Right forelimb (tissue), 1 donor: ENCODE measurements at places on chromosomes 7 and 10.

- DNase-seq: no peak
These were observed 70.0 kb upstream of the INPP5A start for GRCh38 chr10:132467464-132468149.

GRCh38 chr7:25584112-25584938, 356.0 kb upstream of the NPVF start:
- DNase-seq: no peak

DNA sequence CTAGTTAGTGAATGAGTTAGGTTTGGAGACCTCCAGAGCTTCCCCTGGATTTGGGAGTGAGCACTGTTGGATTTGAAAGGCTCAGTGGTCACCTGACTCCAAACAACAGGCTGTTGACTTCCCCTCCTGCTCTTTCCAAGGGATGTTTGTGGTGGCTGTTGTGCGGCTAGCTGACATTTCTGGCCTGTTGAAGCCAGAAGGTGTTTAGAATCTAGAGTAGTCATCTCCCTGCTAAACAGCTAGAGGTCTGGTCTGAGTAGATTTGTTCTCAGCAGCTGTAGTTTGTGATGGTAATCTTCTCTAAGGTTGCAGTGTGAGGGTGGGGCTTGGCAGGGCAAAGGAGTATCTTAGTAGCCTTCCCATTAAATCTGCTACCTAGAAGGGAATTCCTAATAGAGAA, 30.1 kb downstream of the BPGM start:
- no peak for DNase-seq

GRCh38 chr10:32308027-32308603, 38.8 kb downstream of the EPC1 start:
- DNase-seq: no peak

- no peak for DNase-seq
These were observed 494.5 kb downstream of the DNAJB6 start for GRCh38 chr7:157831143-157831905.

DNA sequence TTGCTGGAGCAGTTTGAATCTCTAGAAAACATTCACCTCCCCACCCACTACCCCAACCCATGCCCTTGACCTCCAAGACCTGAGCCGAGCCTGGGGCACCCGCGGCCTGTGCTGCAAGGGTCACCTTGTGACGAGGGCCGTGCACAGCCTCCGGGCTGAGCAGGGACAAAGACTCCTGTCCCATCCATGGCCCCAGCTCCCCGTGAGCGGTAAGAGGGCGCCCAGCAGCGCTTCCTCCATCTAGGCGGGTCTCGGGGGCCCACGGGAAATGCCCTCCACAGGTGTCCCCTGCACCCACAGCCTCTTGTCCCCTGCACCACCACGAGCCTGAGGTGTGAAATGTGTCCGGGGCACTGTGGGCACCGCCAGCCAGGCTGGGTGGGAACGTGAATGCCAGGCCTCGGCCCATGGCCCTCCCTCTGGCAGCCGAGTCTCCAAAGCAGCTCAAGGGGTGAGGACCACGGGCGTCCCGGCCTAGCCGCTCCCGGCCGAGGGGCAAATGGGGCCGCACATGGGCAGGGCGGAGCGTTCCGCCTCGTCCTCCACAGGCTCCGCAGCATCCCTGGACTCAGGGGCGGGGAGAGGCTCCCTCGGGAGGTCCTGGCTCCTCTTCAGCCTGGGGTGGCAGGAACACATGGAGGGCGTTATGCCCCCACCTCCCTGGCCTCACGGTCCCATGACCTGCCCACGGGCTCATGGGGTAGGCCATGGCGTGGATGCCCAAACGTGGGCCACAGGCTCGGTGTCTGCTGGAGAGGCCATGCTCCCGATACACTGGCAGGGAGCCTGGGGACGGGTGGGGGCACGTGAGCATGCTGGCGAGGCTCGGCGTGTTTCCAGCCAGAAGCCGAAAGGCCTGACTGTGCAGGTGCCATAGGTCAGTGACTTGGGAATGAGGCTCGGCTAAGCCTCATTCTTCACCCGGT, 21.1 kb downstream of the DPYSL4 start:
- DNase-seq: no peak

DNA sequence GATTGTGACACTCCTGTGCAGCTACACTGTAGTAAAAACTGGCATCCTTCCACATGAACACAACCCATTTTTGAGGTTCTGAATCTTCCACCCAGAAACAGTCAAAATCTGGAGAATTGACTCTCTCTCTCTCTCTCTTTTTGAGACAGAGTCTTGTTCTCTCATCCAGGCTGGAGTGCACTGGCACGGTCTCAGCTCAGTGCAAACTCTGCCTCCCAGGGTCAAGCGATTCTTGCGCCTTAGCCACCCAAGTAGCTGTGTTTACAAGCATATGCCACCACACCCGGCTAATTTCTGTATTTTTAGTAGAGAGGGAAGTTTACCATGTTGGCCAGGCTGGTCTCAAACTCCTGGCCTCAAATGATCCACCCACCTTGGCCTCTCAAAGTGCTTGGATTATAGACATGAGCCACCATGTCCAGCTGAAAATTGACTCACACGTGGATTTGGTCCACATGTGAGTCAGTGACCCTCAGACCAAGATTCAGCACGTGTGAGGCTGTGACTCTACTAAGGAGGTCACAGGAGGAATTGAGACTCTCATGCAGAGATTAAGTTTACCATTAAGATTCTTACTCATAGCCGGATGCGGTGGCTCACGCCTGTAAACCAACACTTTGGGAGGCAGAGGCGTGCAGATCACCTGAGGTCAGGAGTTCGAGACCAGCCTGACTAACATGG, 12.1 kb upstream of the ZNF107 start:
- no peak for DNase-seq

DNA sequence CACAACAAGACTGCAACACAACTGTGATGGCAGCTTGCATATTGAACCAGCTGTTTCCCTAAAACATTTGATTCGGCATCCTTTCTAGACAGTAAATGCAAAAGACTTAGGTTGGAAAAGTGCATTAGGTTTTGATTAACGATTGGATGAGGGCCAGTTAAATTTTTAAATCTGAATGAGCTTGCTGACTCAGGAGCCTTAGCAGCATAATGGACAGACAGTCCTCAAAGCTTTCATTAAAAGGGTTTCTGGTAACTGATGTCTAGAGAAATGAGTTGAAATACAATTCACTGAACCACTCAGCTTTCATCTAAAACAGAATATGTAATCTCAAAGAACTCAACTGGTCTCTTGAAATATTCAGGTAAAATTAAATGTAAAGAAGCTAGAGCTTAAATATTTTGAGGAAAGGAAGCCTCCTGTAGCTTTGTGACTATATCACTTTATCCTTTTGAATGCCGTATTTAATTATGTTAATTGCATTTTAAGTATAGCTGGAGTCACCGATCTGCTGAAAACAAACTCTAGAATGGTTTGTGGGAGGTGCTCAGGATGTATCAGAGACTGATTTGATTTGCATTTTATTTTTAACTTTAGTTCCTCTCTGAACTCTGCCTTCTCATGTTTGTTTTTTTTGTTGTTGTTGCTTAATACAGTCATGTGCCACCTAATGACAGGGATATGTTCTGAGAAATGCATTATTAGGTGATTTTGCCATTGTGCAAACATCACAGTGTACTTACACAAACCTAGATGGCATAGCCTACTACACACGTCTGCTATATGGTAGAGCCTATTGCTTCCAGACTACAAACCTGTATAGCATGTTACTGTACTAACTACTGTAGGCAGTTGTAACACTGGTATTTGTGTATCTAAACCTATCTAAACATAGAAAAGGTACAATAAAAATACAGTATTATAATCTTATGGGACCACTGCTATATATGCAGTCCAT, 29.2 kb upstream of the ATRNL1 start:
- no peak for DNase-seq

- DNase-seq: no peak
These were observed 532.5 kb upstream of the FOXK1 start for GRCh38 chr7:4149645-4150044.

- no peak for DNase-seq
These were observed 158.2 kb downstream of the ARHGAP12 start for GRCh38 chr10:31770307-31770902.

DNA sequence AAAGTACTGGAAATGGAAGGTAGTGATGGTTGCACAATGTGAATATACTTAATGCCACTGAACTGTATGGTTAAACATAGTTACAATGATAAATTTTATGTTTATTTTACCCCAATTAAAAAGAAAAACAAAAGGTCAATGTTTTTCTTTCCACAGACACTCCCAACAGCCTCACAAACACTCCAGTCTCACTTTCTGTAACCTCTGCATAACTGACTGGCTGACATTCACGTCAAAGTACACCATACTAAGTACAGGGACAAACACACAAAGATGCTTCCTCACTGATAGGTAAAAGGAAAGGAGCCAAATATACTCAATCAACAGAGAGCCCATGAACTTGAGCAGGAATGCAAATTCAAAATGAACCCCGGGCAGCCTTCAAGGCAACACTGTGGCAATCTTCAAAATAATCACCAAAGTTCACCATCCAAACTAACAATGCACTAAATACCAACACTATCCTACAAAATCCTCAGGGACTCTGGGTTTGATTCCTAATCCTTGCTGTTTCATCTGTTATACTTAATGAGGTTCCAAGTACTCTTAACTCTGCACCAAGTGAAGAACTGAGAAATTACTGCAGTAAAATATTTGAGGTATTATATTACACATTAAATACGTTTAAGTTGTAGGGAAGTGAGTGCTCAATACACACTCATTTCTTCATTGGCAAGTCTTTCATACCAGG, 90.8 kb downstream of the ARMH3 start:
- no peak for DNase-seq

- DNase-seq: no peak
These were observed 278.8 kb downstream of the CACNA2D1 start for GRCh38 chr7:82164813-82165212.

DNA sequence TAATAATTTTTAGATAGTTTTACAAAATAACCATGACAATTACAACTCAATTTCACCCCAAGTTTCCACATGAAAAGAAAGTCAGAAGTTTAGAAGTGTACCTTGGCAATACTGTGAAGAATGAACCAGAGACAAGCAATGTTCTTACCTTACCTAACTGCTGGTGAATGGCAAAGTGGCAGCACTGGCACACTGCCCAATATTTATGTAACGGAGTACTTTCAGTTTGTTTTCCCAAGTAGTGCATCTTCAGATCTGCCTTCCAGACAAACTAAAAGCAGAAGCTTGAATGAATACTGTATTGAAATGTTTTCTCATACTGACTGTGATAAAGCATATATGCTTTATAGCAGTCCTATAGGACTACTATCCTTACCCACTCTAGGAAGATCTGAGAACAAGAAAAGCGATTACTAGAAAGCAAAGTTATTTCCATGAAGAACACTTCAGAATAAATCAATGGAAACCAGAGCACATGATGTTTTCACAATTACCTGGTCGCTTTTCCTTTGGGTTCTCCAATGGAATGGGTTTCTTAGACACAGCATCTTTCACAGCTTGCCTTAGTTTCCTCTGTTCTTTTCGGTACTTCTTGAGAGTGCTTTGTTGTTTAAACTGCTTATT, 1.5 kb downstream of the NOC3L start:
- no peak for DNase-seq

- DNase-seq: no peak
These were observed 67.2 kb downstream of the CREB5 start for GRCh38 chr7:28479507-28479947.

DNA sequence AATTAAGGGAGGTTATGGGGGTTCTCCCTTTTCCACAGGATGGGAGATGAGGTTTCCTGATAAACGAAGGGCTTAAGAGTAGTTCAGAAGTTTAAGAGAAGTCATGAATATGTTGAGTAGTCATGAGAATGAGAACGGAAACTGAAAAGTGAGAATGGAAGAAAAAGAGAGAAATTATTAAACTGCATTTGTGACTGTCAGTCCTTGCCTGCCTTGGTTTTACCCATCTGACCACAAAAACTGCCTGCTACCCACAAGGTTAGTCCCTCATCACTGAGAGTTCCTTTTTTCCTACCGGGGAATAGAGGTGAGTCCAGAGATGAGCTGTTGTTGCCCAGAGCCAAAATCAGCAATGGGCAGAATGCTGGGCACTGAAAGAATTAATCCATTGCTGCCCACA, 174.1 kb upstream of the BET1 start:
- no peak for DNase-seq

DNA sequence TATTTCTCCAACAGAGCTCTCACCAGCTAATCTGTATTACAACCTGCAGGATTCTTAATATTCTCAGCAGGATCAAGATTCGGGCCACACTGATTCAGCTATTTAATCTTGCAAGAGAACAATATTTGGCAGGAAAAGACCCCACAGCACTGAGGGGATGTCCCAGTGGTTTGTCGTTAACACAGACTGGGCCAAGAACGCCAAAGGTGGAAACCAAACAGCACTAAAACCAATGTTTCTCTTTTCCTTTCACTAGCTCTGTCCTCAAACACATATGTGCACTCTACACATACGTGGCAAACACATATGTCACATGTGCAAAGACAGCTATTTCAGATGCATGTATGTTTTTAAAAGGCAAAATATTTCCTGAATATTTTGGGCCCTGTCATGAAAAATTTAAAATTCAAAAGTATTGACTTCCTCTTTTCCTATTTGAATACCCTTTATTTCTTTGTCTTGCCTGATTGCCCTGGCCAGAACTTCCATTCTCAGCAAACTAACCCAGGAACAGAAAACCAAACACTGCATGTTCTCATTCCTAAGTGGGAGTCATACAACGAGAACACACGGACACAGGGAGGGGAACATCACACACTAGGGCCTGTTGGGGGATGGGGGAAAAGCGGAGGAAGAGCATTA, 51.7 kb upstream of the NEBL start:
- no peak for DNase-seq

DNA sequence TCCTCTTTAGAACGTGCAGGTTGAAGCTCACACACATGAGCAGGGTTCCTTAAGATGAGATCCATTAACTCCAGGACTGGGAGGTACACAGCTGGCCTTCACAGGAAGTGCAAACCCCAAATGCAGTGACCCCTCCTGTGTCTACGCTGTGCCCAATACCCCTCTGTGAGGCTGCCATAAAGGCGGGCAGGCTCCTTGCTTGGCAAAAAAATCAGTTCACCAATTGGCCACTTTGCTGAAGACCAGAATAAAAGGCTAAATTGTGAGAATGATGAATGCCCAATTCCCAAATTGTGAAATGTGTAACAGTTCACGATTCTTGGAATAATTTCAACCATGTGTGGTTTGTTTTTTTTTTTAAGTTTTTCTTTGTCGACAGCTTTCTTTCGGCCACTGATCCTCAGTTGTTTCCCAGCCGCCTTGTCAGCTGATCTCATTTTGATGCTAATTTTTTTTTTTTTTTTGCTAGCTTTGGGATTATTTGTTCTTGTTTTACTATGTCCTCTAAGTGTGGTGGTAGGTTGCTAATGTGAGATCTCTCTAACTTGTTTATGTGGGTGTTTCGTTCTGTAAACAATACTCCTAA, 101.9 kb upstream of the PRSS58 start:
- no peak for DNase-seq

GRCh38 chr7:66100408-66101050, 14.1 kb upstream of the CRCP start:
- DNase-seq: no peak
